Activated CD4-positive, alpha-beta T cell treated with anti-CD3 and anti-CD28 coated beads, Interleukin-2, amount 50 U/mL, for 1 hour (primary cell): ENCODE measurements at places on chromosomes 5 and 9.

GRCh38 chr9:4718911-4719310 lies 22.1 kb downstream of the AK3 start:
- DNase-seq: no peak

DNA sequence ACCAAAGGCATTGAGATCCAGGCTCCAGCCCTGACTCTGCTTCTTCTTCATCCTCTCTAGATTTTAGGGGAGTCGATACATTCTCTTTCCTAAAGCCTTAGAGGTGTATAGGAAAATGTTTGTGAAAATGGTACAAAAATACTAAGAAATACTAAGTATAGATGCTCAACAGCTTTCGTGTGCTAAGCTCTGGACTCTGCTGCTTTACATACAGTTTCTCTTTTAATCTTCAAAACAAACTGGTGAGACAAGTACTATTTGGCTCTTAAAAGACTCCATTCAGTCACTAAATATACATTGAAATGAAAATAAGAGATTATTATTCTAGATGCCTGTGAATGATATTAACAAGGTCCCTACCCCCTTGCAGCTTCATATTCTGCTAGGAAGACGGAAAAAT lies 174.5 kb upstream of the TRPM3 start:
- DNase-seq: no peak

DNA sequence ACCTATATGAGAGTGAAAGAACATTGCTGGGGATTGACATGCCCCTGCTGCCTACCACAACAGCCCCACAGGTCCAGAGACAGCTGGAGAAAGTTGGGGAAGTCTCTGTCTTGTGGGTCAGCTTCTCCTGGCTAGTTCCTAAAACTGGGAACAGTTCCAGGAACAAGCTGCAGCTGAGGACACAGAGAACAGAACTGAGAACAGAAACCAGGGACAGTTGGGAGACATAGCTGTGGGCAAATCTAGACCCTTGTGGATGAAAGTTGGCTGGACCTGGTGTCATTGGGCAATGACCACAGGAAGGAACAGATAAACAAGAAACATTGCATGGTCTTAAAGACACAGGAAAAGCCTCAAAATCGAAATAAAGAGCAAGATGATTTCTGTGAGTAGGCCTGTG lies 58.3 kb upstream of the MOCS2 start:
- DNase-seq: no peak

GRCh38 chr5:113382731-113383130 lies 52.1 kb downstream of the TSSK1B start:
- DNase-seq: no peak

- no peak for DNase-seq
Measured at GRCh38 chr9:123174079-123174478, 94.3 kb downstream of the STRBP start.

GRCh38 chr5:173420108-173420507 lies 91.9 kb upstream of the STC2 start:
- no peak for DNase-seq

DNA sequence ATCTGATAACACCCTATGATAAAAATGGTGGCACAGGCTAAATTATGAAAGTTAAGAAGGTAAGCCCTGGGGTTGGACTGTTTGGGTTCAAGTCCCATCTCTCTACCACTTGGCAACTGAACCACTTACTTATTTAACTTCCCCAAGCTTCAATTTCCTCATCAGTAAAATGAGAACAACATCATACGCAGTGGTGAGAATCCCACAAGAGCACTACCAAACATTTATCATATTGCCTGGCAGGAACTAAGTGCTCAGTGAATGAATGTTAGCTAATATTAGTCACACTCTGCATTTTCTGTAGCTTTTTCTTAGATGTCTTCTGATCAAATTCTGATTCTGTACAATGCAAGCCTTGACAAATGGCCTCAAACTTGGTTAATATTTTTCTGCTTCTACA lies 306.7 kb downstream of the EBF1 start:
- no peak for DNase-seq

GRCh38 chr9:37947471-37947870 lies 43.5 kb upstream of the SLC25A51 start:
- no peak for DNase-seq

DNA sequence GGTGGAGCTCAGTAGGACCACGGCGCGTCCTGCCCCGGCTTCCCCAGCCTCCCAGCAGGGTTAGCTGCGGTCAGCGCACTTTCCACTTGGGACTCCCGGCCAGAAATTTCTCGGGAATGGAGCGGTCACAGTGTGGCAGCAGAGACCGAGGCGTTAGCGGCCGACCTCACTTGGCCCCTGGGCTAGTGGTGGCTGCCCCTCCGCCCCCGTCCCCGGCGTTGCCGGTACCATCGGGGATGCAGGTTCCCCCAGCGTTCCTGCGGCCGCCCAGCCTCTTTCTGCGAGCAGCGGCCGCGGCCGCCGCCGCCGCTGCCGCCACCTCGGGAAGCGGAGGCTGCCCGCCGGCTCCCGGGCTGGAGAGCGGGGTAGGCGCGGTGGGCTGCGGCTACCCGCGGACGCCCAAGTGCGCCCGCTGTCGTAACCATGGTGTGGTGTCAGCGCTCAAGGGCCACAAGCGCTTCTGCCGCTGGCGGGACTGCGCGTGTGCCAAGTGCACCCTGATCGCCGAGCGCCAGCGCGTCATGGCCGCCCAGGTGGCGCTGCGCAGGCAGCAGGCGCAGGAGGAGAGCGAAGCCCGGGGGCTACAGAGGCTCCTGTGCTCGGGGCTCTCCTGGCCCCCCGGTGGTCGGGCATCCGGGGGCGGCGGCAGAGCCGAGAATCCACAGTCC lies 460 bp downstream of the DMRTA1 start:
- peak; percentile 20 for DNase-seq

DNA sequence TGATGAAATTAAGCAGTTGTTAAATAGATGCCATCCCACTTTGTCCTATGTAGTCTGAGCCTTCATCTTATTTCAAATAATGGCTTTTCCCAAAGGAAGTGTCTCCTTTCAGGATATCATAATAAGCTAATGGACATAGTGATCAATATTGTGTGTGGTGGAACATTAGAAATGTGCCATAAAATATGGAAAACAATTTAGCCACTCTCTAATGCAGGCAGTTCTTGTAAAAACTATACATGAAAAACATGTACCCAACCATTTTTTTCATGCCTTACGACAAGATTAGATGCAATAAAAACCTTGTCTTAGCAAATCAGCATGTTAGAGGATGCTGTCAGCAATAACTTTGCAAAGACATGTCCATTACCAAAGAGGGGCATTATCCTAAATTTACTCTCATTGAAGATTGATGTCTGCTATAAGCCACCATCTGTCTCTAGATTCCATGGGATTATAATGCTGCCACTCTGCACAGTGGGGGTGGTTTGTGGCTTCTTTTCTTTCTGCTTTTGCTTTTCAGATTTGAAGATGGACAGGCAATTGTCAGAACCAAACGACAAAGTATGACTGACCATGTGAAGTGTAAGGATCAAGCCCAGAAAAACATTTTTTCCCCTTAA lies 724.0 kb upstream of the ZNF608 start:
- DNase-seq: no peak

GRCh38 chr5:169695919-169696490 lies 58.9 kb downstream of the DOCK2 start:
- DNase-seq: no peak

- DNase-seq: no peak
Measured at GRCh38 chr5:167966979-167967378, 324.5 kb upstream of the WWC1 start.

DNA sequence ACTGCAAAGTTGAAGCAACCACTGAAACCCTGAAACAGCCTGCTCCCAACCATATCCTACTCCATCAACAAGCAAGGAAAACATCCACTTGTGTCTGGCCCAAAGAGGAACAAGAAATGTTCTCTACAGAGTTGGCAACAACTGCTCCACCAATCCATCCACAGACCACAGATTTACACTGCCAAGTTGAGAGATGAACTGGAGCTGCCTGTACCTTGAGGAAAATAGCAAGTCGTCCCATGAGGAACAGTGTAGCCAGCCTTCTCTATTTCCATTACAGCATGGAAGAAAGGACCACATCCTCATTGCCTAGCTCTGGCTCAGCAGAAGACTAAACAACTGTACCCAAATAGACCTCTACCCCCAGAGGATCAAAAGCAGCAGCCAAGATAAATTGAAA lies 60.4 kb downstream of the DEPDC1B start:
- no peak for DNase-seq

DNA sequence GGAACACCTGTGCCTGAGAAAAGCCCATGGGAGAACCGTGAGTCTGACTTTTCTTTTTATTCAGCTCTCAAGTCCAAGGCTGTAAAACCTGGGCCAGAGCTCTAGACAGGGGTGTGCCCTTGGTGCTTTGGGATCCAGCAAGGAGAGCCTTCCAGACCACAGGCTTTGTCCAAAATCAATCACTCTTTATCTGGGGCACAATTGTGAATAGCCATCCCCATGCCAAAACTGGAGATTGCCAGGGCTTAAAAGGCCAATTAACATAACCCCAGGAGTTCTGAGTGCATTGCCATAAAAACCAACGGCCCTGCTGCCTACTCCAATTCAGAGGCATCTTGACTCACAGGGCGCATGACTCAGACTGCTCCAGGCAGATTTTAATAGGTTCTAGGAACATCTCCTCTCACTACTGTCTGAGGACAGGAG lies 391.8 kb downstream of the ARHGEF28 start:
- DNase-seq: no peak

- no peak for DNase-seq
Measured at GRCh38 chr5:36417668-36418067, 116.0 kb upstream of the RANBP3L start.

GRCh38 chr5:56941981-56942380 lies 9.9 kb downstream of the MIER3 start:
- no peak for DNase-seq

DNA sequence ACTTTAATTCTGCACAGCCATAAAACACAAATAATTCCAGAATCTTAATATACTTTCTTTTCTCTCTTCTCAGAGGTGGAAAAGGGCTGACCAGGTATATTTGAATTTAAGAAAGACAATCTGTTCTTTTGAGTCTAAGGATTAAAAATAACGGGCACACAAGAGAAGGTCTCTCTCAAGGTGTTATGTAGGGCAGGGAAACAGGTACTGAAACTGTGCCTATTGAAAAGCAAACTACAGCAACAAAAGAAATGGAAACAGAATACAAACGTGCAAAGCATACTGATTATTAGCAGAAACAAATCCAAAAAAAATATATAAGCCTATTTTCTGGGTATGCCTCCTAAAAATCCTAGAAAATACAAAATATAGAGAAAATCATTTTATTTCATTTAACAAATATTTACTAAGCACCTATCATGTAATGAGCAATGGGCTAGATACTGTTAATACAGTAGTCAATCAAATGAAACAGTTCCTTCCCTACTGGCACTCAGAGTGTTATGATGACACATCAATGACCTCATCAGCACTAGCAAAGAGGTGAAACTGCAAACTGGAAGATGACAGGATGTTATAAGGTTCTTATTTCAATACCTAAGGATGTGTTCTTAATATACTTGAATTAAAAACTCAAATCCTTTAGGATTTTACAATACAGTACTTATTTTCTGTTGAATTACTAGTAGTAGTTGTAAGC lies 87.7 kb downstream of the AUH start:
- no peak for DNase-seq

DNA sequence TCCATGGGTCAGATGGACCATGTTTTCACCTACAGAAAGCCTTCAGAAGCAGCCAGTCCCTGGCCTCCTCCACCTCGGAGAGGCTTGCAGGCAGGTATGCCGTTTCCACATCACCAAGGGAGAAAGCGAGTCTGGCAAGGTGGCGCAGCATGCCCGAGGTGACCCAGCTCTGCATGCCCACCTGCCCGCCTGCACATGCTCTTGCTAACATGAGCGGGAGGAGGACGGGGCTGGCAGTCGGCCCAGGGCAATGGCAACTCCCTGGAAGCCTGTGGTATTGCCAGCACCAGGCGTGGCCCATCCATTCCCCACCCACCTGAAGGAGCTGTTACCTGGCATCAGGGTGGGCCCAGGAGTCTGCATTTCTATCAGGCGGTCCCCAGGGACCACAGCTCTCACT lies 3.3 kb upstream of the NINJ1 start:
- no peak for DNase-seq

GRCh38 chr9:95857124-95857523 lies 18.4 kb upstream of the ERCC6L2 start:
- DNase-seq: no peak

- no peak for DNase-seq
Measured at GRCh38 chr5:17069995-17070511, 134.0 kb upstream of the MYO10 start.

DNA sequence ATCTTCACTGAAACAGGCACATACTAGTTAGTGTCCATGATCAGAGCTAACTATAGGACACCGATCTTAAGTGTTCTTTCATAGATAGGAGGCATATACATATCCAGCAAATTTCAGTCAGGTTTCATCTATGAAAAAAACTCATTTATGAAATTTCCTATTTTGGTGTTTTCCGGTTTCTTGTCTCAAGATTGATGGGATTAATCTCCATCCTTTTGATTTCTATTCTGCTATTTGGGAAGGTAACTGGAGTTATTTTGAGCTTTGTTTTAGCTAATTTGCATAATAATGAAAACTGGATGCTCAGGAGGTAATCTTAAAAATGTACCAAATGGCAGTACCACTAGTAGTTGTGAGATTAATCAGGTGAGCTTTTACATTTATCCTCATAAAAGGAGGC lies 62.1 kb downstream of the BASP1 start:
- DNase-seq: no peak

GRCh38 chr9:21075484-21075883 lies 2.3 kb downstream of the IFNB1 start:
- no peak for DNase-seq

DNA sequence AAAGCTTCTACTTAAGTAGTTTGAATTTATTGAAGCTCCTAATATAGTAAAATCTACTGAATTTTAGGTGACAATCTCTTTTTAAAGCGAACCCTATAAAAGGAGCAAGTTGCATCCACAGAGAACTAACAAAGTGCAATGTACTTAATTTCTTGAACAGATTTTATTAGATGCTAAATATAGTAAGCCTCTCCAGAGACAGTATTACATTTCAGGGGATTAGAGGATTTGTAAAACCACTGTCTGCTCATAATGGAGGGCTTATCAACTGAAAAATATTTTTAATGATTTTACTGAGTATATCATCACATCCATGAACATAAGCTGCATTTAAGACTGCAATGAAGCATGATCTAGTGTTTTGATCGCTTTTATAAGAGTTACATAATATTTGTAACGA lies 230.0 kb upstream of the EFNA5 start:
- no peak for DNase-seq

DNA sequence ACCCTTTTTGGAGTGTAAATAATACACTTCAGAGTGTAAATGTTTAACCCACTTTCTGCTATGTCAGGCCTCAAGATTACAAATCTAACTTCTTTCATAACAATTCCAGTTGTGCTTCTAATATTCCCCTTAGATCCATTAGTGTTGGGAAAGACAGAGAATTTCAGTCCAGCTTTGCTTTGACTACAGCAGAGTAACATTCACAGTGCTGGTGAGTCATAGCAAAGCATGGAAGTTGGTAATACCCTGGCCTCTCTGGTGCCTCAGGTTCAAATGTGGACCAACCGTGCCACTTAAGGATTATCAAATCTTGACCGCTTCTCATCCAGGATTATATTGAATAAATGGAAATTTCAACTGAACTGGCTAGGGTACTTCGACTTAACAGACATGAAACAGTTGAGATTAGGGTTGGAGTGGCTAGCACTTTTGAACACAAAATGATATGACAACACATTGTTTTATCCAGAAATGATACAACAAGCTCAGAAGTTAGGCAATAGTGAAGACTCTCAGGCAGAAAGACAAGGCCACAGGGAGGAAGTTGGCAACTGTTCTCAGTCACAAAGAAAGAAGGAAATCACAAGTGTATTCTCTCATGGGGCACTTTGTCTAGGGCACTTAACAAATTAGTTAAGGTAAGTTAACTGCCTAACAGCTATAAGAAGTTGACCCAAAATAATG lies 24.4 kb upstream of the RASA1 start:
- DNase-seq: no peak

- no peak for DNase-seq
Measured at GRCh38 chr5:174272671-174273070, 227.2 kb downstream of the NSG2 start.
